Stimulated activated CD4-positive, alpha-beta T cell treated with anti-CD3 and anti-CD28 coated beads, Interleukin-12 subunit alpha, Interleukin-12 subunit beta, amount 100 ng/mL, for 48 hours (primary cell): ENCODE measurements at places on chromosomes 6 and 20.

- no peak for DNase-seq
Measured at GRCh38 chr6:124234801-124235200, 431.1 kb downstream of the NKAIN2 start.

- no peak for DNase-seq
Measured at GRCh38 chr6:35594503-35595186, 81.9 kb upstream of the TULP1 start.

GRCh38 chr6:113353392-113353791 is 503.8 kb upstream of the MARCKS start:
- no peak for DNase-seq

DNA sequence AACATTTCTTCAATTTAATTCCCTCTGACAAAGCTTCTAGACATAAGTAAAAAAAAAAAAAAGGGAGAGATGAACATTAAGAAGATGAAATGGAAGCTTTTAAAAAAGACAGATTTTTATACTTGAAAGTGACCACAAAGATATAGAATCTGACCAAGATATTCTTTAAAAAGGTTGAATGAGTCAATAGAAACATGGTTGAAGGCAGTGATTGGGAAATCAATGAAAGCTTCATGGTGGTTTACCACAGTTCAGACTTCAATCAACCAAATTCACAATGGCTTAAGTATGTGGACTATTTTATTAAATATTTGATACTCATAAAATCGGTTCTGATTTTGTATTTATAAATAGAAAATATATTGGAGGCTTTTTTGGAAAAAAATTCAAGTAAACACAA is 248.4 kb upstream of the HSF2 start:
- no peak for DNase-seq

GRCh38 chr6:12613811-12614210 is 102.8 kb upstream of the PHACTR1 start:
- no peak for DNase-seq

DNA sequence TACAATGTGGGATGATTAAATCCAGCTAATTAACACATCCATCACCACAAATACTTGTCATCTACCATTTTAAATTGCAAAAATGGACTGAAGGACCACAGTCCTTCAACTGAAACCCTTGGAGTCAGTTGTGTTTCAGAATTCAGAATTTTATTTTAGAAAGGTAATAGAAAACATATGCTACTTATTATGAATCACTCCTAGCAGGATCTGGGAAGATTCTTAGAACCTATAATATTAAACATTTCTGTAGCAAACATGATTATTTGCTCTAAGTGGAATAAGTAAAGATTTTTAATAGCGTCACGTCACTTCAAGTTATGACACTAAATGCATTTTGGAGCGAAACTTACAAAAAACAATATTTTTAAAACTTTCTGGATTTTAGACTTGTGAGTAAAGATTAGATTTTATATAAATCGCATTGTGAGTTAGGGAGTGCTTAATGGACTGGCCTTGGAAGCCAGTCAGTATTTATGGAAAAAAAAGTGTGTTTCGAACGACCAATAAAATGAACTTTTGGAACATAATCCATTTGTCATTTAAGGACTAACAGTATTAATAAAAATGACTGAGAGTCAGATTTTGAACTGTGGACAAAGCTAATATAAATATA is 71.8 kb upstream of the PHACTR2 start:
- DNase-seq, result no peak

- DNase-seq, result no peak
Measured at GRCh38 chr6:24060982-24061754, 64.8 kb upstream of the NRSN1 start.

- no peak for DNase-seq
Measured at GRCh38 chr20:46438156-46438750, 31.8 kb upstream of the ELMO2 start.
